LoVo (cell line): ENCODE measurements at places on chromosomes 2 and 18.

GRCh38 chr2:1024981-1025380, 74.3 kb downstream of the SNTG2 start:
- DNase-seq, result no peak

DNA sequence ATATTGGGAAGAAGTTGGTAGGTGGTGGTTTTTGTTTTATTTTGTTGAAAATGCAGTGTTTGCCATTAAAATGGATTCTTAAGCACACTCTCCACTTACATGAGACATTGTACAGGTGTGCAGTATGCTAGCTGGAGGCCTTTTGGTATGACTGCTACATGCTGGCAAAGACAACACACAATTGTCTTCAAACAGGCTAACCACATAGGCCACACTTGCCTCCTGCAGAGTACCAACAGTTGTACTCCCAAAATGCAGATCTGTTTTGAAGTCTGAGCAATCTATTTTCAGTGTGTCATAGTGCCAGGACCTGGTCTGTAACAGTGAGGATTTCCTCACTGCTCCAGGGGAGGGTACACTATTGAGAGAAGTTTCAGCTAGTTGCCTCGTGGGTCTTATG, 213.6 kb downstream of the ZRANB3 start:
- DNase-seq, result no peak

GRCh38 chr2:129877289-129877741, 102.2 kb upstream of the RAB6C start:
- DNase-seq, result peak; percentile 57

- no peak for DNase-seq
Measured at GRCh38 chr2:74361327-74361726, 18.1 kb upstream of the SLC4A5 start.

DNA sequence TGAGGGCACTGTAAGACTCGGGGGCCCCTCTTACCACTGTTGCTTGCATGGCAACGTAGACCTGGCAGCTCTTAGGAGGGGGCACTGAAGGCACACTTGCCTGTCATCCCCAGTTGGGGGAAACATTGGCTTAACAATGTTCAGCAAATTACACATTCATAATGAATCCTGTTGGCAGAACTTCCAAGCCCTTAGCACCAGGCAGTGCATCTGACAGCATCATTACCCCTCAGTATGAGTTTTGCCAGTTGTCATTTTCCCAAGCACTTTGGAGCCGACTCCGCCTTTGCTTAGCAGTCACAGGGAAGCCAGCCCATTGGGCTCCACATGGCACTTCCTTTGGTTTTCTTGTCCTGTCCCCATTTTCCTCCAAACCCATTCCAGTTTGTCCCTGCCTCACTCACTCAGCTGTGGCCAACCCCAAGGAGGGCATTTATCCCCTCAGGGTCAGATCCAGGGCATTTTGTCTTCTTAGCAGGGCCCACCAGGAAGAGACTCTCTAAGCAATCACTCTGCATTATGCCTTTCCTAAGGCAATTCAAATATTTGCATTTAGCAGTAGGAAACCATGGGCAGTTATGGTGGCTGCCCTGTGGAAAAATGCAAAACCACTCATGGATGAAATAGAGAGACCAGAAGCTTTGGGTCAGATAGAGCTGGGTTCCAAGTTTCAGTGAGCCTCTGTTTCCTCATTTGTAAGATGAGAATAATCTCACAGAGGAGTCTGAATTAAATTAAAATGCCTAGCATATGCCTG, 73.9 kb downstream of the VSNL1 start:
- no peak for DNase-seq

GRCh38 chr2:46300406-46300832, 3.2 kb downstream of the EPAS1 start:
- peak; percentile 24 for DNase-seq

GRCh38 chr2:28717339-28717758, 34.3 kb upstream of the PPP1CB start:
- DNase-seq, result no peak

DNA sequence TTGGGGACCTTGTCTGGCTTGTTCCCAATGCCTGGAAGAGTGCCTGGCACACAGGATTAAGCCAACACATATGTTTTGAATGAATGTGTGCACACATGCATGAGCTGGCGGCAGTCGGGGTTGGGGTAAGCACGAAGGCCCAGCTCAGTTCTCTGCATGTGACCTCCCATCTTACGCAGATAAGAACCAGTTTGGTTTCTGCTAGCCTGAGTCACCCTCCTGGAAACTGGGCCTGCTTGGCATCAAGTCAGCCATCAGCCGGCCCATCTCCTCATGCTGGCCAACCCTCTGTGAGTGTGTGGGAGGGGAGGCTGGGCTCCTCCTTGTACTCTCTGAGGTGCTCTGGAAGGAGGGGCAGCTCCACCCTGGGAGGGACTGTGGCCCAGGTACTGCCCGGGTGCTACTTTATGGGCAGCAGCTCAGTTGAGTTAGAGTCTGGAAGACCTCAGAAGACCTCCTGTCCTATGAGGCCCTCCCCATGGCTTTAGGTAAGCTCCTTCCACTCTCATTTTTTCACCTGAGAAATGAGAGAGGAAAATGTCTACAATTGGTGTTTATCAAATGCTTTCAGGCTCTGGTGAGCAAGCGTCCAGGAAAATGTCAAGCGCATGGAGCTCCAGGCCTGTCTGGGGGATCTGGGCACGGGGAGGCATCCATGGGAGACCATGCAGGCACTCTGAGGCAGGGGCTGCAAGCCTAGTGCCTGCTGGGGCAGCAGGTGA, 9.7 kb upstream of the IL1RN start:
- DNase-seq, result peak; percentile 41

DNA sequence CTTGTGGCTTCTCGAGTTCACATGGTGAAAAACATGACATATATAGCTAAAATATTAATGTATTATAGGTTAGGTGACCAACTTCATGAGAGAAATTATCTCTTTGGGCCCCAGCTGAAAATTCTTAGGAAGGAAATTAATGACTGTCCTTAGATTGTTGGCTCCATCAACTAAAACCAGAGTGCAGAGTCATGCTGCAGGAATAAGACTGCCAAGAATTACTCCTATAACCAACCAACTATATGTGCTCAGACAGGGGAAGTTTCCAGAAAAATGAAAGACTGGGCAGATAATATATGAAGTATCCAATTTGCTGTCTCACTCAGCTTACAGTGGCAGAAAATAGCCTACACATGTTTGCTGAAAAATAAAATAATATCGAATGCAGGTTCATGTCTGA, 71.0 kb upstream of the TMEFF2 start:
- no peak for DNase-seq

DNA sequence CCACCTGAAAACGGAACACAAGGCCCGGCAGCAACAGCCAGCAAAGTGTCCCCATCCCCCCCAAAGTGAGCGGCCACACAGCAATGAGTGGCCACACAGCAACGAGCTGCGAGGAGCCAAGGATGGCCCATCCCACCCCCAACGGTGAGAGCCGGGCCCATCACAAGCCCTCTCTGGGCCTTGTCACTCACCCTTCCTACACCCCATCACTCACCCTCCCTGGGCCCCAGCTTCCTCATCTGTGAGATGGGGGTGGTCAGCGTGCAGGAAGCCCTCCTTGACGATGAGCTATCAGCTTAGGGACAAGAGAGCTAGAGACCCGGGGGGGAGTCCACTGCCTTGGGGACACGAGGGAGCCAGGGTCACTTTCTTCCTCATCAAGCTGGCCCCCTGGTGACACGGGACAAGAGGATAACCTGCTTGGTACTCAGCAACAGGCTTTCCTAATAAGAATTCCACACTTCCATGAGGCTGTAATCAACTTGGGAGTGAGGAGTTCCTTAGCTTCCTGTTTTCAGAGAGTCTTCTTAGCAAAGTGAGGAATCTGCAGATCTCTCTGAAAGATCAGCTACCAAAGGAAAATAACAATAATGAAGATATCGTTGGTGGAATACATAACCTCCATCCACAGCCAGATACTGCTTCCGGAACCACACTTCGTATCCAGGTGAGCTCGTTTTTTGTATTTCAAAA, 92.8 kb downstream of the HDAC4 start:
- DNase-seq, result no peak

GRCh38 chr2:221166292-221166691, 405.8 kb downstream of the EPHA4 start:
- DNase-seq, result no peak

DNA sequence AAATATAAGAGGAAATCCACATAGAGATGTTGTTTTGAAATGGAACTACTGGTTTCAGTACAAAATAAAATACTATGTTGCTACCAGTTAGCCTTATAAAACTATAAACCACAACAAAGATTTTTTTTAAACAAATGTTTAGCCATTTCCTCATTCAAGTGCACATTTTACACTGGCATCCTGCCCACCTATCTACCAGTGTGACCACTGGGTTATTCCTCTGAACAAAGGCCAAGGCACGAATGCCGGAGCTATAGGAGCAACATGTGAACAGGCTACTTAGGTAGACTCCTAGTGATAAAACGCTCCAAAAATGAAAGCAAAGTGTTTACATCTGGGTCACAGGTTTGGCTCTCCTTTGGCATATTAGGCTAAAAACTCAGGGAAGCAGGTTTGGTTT, 31.8 kb upstream of the SULT1C4 start:
- DNase-seq, result peak; percentile 24

DNA sequence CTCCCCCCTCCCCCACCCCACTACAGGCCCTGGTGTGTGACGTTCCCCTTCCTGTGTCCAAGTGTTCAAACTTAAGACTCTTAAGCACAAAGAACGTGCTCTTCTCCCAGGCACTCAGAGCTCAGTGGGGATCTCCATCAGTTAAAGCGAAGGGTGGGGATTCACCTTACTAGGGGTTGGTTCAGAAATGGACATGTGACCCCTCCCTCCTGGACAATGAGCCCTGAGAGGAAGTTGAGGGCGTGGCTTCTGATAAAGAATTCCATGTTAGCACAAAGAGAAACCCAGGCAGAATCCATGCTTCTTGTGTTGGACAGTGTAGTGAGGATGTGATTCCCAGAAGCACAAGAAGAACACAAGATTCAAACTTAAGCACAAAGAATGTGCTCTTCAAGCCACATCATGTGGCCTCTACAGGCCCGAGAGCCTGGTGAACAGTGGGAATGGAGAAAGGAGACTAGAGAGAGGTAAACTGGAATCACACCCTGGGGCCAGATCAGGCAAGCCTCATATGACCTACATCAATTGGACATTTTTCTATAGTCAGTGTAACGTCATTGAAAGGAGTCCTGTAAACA, 78.1 kb upstream of the TTC39C start:
- no peak for DNase-seq

DNA sequence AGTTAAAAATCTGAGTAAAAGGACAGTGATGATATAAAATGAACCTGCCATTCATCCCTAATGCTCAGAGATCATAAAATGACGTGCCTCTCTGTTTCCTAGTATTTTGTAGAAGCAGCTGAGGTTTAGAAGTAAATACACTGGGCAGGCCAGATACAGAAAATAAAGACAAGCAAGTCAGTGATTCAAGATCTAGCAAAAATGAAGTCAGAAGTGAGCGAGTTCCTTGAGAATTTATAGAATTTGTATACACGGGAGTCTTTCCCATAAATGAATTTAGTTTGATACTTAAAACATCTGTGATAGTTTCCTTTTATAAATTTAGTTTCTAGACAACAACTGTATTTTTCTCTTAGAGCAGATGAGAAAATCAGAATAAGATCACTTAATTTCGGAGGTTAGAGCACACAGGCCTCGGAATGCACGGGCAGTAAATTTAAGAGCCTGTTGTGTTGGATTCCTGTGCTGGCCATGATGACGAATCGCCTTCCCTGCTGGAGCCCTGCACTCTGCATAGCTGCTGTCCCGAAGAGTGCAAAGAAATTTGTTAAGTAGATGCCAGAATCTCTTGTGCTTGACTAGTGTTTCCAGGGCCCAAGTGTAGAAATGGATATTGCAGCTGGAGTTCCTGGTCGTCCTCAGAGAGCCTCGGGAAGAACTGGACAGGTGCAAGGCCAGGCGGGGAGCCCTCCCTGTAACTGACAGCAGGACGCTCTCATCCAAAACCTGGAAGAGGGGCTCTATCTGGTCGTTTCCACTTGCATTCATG, 83.7 kb upstream of the RBM44 start:
- DNase-seq, result no peak

GRCh38 chr2:119196301-119197125, 27.1 kb upstream of the STEAP3 start:
- no peak for DNase-seq
